ENCODE measurements at places on chromosomes 16 and 17.

- no peak for DNase-seq
These were observed 5.1 kb downstream of the PIP4K2B start for GRCh38 chr17:38794221-38794620.

GRCh38 chr17:74369665-74370490 lies 2.6 kb downstream of the GPR142 start:
- DNase-seq, result no peak

GRCh38 chr16:84647828-84648594 lies at the start of gene KLHL36:
TSS of gene KLHL36 (plus strand) at chr16:84648511. CDS start at chr16:84650868, 2,357 bp downstream.
- peak; percentile 98 for DNase-seq

- no peak for DNase-seq
These were observed 22.8 kb downstream of the PRKCB start for GRCh38 chr16:23858542-23858941.

- DNase-seq, result no peak
These were observed 460.4 kb upstream of the EEF2KMT start for GRCh38 chr16:5557966-5558365.

DNA sequence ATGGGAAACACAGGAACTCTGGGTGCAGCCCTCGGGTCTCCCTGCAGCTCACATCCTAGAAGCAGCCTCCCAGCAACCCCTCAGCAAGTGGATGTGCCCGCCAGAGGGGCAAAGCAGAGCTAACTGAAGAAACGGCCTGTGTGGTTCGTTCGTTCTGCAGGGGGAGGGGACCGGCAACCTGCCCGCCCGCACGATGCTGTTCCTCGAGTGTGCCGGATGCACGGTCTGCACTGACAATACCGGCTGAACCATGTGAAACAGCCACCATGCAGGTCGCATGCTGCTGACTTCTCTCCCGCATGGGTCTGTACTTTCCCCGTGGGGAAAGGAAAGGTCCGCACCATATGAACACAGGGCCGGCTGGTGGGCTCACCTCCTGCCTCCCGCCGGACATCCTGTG lies 25.3 kb upstream of the C16orf95 start:
- DNase-seq, result no peak

DNA sequence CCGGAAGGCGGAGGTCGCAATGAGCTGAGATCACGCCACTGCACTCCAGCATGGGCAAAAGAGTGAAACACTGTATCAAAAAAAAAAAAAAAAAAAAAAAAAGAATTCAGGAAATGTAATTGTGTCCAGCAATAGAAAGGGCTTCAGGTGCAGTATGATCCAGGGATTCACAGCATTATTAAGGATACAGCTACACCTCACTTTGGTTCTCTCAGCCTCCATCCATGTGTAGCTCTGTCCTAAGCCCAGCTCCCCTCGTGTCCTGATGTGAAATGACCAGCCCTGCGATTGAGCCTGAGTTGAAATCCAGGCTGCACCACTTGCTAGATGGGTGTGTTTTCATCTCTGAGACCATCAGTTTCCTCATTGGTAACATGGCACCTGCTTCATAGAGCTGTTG lies 3.0 kb downstream of the SLC5A10 start:
- no peak for DNase-seq

GRCh38 chr17:55381017-55381770 lies 40.4 kb downstream of the MMD start:
- no peak for DNase-seq

DNA sequence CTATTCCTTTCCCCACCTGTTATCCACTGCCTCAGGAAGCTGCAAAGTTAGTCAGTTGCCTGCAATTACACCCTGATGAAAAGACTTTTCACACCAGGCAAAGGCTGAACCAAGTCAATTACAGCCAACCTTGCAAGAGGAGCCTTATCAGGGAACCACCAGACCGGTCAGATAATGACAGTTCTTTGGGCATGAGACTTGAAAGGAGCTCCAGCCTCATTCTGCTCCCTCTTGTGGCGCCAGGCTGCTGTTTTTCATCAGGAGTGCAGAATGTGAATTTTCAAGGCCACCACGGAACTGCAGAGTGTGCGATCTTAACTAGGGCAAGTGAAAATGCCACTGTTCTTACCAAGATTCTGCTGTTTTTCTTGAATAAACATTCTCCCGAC lies 22.5 kb downstream of the DNAI2 start:
- peak; percentile 96 for DNase-seq

- no peak for DNase-seq
These were observed 3.2 kb downstream of the OR2C1 start for GRCh38 chr16:3358871-3359270.

DNA sequence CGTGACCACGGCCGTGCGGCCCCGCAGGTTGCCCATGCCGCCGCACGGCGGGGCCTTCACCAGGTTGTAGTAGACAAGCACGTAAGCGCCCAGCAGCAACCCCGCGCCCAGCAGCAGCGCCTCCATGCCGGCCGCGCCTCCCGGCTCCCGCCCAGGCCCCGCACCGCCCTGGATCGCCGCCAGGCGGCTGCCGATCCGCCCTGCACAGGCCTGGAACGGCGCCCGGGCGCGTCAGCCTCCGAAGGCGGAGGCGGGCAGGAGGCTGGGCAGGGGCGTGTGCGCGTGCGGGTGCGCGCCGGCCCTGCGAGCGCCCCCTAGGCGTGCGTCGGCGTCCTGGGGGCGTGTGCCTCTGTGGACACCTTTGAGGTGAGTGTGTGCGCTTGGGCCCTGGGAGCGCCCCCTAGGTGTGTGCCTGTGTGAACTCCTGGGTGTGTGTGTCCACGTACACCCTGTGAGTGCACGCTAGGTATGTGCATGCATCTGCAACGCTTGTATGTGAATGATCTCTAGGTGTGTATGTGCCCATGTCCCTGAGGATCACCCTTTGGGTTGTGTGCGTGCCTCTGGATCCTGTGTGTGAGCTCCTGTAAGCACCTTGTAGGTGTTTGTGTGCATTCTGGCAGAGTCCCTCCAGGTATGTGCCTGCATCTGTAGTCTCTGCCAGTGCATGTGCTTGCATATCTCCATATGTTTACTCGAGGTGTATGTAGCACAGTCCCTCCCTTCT lies at the start of gene DHRS13:
Gene DHRS13 (minus strand): TSS at position 261 of the 727 bp plus-strand sequence. CDS start 135 bp downstream, at position 126.
- DNase-seq, result peak; percentile 95

GRCh38 chr16:48123104-48123788 lies 32.5 kb downstream of the ABCC12 start:
- peak; percentile 76 for DNase-seq

DNA sequence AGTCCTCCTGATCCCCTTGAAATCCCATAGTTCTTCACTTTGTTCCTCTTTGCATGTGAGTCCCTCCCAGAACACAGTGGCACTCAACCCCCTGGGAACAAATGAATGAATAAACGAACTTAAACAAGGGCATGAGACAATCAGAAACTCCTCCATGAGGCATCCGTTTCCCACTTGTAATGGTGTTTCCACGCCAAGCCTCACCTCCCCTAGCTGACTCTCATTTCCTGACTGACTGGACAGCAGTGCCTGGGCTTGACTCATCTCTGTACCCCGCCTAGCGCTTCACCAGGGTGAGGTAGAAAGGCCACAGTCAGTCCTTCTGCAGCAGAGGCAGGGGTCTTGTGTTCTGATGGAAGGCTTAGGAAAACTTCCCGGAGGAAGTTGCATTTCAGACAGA lies 14.2 kb downstream of the KIF1C start:
- no peak for DNase-seq

GRCh38 chr17:27621942-27622559 lies 8.9 kb upstream of the LGALS9 start:
- DNase-seq, result no peak

GRCh38 chr16:11547118-11547916 lies 39.4 kb downstream of the LITAF start:
- DNase-seq, result no peak

GRCh38 chr17:57145347-57145746 lies 60.3 kb downstream of the AKAP1 start:
- no peak for DNase-seq

Data from K562 (cell line).